ENCODE measurements at places on chromosomes 7 and 10.
A peak's percentile ranks its signal among the peaks of the same experiment; 100 is the strongest.

DNA sequence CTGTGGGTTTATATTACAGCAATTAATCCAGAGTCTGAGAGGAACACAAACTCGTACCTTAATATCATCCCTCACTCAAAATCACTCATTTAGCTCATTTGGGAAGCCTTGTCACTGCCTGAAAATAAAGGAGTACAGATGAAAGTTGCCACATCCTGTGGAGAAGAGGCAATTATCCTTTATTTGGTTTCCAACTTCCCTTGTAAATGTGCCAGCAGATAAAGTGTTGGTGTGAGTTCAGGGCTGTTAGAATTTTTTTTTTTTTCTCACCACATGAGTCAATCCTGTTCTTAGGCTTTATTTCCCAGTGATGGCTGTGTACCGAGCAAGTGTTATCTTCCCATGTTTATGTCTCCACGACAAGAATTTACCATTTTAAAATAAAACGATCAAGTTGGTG is 99.0 kb upstream of the SMIM30 start:
- DNase-seq, result no peak

- peak; percentile 22 for DNase-seq
Measured at GRCh38 chr10:23702977-23703414, 264.1 kb downstream of the OTUD1 start.

- no peak for DNase-seq
Measured at GRCh38 chr7:134654104-134654775, 7.6 kb downstream of the BPGM start.

- DNase-seq, result peak; percentile 86
Measured at GRCh38 chr10:72243822-72244437, 27.9 kb upstream of the ASCC1 start.

DNA sequence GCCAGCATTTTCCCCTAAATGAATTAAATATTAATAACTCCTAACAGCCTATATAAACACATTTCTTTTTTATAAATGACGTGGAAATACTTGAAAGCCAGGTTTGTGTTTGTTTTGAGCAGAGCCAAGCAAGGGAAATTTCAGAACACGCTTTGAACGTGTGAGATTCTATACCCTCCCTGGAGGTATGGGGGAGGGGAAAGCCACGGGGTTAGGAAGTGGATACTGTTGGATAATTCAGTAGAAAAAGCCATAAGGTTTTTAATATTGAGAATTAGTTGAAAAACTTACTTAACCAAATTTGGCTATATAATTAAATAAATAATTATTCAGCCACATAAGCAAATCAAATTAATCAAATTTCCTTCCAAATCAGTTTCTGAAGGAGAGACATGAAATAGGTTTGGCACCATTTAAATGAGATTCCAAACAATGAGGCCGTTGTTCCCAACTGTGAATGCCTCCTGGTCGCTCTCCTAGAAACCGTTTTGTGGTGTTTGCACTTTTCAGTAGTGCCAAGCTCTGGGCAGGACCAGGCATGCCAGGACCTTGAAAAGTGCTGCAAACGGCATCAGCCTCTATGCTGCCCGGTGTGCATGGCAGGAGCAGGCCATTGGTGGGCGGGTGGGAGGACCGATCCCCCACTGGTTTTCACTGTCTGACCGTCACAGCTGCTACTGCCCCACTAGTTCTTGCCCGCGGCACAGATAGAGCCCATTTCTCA is 88.1 kb downstream of the SEPTIN14 start:
- DNase-seq, result peak; percentile 1

GRCh38 chr10:66811211-66811610 is 114.6 kb upstream of the LRRTM3 start:
- no peak for DNase-seq

DNA sequence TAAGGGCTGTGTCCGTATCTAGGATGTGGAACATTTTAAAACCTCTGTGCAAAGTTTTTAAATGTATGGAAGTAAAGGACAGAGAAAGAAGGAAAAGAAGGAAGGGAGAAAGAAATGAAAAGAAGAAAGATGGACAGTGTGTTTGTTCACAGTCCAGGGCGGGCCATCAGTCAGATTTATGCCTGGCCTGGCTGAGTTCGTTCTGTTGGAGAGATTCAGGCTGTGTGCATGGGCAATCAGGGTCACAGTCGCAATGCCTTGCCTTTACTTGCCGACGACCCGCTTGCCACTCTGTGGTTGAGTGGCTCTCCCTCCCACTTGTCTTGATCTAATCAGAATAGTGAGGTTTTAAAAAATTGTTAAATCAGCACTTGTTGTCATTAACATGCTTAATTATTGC is 369.4 kb upstream of the BMPER start:
- DNase-seq, result no peak

- DNase-seq, result no peak
Measured at GRCh38 chr10:86744067-86744725, 12.2 kb upstream of the BMPR1A start.

DNA sequence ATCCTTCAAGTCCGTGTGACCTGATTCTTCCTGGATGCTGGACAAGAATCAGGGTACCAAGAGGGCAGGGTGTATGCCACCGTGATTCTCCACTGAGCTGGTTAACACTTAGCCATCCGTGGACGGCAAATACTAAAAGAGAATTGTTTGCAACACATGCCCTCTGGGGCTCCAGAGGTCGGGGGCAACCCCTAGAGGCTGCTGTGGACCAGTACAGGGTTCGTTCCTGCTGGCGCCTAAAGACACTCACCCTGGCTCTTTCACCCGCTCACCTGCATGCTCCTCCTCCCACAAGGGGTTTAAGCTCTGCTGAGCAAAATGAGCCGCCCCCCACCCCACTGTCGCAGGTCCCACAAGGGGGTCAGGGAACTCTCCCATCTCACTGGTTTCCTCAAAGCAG is 148.7 kb upstream of the ITGB1 start:
- no peak for DNase-seq

- no peak for DNase-seq
Measured at GRCh38 chr7:101104193-101104713, 19.0 kb downstream of the TRIM56 start.

DNA sequence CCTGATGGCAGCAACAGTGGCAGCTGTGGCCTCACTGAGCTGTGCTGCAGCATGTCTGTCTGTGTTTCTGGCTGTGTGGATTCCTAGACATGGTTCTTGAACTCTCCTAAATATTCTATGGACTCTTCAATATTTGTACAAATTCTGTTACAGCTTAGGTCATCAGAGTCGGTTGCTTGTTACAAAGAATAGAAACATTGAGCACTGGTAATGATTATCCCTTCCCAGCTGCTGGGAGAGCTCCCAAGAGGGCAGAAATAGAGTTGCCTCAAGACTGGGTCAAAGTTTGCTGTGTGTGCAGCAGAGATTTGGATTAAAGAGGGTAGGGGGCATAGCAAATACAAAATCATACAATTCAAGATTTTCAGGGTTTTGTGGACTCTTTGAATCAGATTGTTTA is 337.1 kb upstream of the AKR1E2 start:
- no peak for DNase-seq

DNA sequence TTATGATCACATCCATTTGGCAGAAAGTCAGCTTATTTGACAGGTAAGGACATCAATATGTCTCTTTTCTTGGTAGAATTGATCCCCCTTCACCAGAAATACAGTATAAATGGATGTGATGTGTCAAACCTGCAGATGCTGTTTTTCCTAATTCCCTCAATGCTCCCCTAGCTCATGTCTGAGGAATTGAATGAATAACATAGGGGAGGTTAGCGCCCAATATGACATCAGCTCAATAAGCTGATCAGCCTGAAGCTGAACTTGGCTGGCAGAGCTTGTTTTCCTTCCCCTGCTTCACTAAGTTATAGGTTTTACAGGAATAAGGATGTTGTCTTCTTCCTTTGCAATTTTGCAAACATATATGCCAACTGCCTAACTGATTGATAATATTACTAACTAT is 132.5 kb downstream of the REEP3 start:
- DNase-seq, result no peak

DNA sequence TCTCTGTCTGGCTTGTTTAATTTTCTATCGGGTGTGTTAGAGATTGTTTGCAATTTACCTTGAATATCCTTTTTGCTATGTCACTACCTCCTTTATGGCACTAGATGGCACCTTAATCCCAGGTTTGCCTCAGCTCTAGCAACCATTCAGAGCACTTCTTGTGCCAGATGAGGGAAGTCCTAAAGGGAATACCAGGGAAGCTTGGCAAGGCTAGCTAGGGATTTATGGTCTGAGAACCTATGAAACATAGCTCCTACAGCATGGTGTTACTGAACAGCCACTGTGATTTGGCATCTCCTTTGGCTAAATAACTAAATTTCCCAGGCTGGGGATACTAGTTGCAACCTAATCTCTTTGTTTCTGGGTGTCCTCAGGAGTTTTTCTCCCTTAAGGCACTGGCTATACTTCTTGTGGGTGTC is 69.0 kb upstream of the VOPP1 start:
- DNase-seq, result peak; percentile 83

- DNase-seq, result no peak
Measured at GRCh38 chr10:20257422-20257821, 441.2 kb downstream of the PLXDC2 start.

DNA sequence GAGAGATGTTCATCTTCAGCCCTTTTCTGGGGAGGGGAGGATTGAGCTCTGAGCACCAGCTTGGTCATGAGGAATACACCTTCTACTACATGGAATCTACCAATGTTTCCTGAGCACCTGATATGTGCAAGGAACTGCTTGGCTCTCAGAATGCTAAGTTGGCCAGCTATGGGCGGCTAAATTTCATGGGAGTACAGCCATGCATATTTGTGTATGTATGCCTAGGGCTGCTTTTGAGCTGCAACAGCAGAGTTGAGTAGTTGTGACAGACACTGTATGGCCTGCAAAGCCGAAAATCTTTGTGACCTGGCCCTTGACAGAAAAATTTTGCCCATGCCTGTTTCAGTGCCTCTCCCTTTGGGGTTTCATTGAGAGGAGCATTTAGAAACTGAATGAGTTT is 44.9 kb downstream of the NPY start:
- DNase-seq, result no peak

GRCh38 chr7:75977743-75978142 is 16.7 kb downstream of the TMEM120A start:
- no peak for DNase-seq

DNA sequence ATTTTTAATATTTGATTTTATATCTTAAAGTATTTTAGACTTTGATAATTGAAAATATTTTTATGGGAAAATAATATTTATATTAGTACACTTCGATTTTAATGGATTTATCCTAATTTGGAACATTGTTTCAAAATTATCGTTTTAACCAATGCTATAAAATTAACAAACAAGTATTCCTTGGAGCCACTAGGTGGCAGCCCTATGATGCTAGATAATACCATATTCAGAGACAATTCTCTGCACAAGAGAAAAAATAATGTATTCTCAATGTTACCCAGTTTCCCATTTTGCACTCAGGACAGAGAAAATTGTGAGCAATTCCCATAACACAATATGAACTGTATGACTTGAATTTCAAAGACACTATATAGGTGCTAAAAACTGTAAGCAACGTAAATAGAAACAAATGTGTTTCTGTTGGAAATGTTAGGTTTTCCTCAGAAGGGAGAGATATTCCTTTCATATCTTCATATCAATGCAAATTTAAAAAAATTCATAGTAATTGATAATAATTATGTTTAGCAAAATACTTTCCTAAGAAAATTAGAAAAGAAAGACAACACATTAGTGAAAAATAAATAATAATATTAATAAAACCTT is 237.8 kb downstream of the SEMA3E start:
- DNase-seq, result peak; percentile 65

GRCh38 chr10:82148764-82149163 is 273.8 kb downstream of the NRG3 start:
- no peak for DNase-seq

GRCh38 chr7:139488810-139489209 is 5.3 kb upstream of the KLRG2 start:
- DNase-seq, result no peak

- no peak for DNase-seq
Measured at GRCh38 chr7:107971613-107972012, 31.3 kb downstream of the LAMB1 start.

DNA sequence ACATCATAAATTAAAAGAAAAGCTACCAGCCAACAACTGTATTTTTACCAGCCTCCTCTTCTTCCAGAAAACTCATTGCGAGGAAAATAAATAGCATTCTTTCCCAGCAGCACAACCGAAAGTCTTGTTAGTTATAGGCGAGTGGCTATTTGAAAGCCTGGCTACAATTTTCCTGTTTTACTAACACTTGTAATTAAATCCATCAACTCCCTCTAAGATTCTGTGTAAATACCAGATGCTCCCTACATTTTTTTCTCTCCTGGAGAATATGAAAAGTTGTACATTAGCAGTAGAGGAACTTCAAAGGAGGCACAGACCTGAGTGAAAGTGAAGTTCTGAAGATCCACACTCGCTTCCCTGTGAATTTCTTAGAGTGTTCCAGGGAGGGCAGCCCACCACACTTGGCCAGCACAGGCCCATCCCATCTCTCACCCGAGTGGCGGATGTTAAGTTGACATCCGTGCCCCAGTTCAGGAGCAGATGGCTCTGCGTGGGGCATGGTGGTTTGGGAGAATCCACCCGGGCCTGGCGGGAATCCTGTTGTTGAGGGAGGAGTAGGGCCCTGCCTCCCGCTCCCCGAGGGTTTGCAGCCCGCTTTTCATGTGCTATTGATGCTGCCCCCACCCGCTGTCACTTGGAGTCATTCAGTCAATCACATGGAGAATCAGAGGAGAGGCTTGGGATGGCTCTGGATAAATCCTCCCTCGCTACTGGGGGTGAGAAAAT is 451.0 kb upstream of the GALNT17 start:
- DNase-seq, result no peak

DNA sequence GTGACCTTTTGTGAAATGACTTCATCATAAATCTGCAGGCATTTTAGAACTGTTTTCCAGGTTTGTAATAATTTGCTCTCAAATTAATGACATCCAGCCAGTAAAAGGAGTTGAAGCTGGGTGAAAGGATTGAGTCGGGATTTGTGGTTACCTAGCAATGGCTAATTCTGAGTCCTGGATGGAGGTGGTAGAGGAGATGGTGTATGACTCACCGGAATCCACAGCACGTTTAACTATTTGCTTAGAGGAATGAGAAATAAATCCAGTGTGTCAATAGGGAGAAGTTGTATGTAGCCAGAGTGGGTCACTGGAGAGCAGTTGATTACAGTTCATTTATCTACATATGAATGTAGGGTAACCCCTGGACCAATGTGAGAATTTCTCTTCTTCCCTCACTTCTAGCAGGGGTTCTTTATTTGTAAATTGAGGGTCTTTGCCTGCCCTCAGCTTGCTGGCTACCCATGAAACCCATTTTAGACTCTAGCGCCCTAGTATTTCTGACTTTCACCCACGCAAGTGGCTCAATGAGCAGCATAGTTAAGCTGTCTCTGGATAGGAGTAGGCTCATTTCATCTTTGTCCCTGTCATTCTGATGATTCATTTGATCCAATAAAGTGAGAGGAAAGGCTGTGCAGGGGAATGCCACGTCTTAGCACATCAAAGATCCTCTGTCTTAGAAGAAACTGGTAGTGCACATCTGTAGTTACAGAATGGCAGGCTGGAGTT is 547.8 kb downstream of the SORCS3 start:
- DNase-seq, result peak; percentile 75

GRCh38 chr7:44621034-44621749 is 14.8 kb downstream of the OGDH start:
- no peak for DNase-seq

- DNase-seq, result no peak
Measured at GRCh38 chr10:27366769-27367168, 126.2 kb upstream of the ACBD5 start.

GRCh38 chr10:62657244-62657835 is 147.2 kb upstream of the ADO start:
- no peak for DNase-seq

- DNase-seq, result no peak
Measured at GRCh38 chr7:95469187-95469586, 16.6 kb upstream of the ASB4 start.
